ENCODE measurements at places on chromosomes 16 and 17. TPM values are rescaled to one million over a fixed set of nuclear protein-coding genes. Genes with fewer than 3 reads are reported as not detected.
A peak's percentile ranks its signal among the peaks of the same experiment; 100 is the strongest.

Gene TLCD2
- total RNA-seq, result 7.5 TPM

DNA sequence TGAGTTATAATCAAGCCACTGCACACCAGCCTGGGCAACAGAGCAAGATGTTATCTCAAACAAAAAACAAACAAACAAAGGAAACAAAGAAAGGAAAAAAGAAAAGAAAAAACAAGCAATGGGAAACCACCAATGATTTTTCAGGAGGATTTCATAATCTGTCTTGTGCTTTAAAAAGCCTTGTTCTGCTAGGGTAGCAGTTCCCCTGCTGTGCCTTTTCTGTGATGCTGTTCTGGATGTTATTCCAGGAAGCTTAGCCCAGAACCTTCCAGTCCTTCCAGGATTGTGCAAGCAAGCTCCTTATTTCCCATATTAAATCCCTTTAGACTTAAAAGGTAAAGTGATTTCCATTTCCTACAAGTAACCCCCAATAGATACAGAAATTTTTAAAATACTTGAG, 171.1 kb downstream of the ABCC12 start:
- DNase-seq, result peak; percentile 2

Gene TNRC6A
- 12.5 TPM for total RNA-seq

DNA sequence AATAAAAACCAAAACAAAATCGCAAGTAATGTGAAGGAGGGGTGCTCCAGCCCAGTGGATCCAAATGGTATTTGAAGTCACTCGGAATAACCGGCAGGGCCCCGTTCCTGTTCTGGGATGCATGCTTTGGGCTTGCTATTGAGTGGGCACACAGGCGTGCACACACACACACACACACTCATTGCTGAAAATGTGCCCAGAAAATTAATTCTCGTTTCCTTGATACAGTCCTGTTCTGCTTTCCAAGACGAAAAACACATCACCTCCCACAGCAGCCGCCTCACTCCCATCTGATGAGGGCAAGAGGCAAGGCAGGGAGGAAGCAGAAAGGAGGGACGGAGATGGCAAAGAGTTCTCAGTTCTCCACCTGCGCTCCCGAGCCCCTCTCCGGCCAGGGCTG, 62.2 kb upstream of the SDK2 start:
- no peak for DNase-seq

DNA sequence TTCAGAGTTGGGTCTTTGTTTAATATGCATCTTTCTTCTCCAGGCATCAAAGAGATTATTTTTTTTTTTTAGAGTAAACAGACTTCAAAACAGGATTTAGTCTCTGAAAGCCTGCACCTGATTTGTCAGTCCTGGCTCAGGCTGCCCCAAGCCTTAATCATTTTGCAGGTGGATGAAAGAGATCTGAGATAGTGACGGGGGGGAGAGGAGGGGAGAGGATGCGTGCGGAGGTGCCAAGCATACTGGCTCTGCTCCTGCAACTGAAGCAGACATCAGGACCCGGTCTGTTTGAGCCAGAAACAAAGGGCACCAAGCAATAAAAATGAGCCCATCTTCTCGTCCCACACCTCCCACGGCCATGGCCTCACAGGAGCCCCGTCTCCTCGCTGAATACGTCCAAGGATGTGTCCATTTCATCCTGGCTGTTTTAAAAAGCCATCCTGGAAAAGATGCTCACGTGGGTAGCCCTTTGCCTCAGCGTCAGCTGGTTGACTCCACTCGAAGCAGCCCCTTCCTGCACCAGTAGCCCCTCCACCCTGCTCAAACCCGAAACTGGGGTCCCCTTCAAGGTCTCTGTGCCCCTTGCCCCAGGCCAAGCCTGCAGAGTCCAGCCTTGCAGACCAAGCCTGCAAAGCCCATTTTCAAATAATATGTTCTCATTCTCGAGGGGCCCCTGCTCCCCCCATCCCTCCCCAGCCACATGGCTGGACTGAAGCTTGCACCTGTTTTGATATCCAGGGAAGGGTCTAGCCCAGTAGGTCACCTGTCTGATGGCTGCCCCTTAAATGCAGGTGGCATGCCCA, 84.8 kb upstream of the TNRC6C start:
- DNase-seq, result no peak

Gene LUC7L3
- total RNA-seq, result 41.9 TPM

GRCh38 chr16:65306722-65307121, 184.9 kb upstream of the CDH11 start:
- no peak for DNase-seq

GRCh38 chr16:51807551-51807950, 656.5 kb upstream of the SALL1 start:
- DNase-seq, result peak; percentile 57

- no peak for DNase-seq
These were observed 7.1 kb downstream of the IGSF6 start for GRCh38 chr16:21645261-21645721.

- DNase-seq, result peak; percentile 51
These were observed 106.3 kb upstream of the HSBP1 start for GRCh38 chr16:83701494-83701893.

Gene GRN
- 213 TPM for total RNA-seq

GRCh38 chr17:1179112-1179817, 516 bp downstream of the ABR start:
- no peak for DNase-seq

Gene KRT9
- total RNA-seq, result not detected

DNA sequence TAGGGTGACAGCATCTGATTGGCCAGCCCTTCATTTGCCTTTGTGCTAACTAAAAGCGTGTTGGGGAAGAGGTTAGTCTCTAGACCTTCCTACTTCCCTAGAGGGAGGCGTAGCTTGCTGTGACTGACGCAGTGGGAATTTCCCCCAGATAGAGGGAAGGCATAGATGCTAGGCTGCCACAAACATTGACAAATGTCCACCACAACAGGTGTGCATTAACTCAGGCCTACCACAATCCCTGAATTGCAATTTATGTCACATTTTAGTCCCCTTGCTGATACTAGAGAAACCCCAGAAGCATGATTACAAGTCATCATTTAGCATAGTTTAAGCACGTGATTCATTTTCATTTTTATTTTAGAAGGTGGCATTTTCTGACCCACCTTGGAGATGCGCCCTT, 76.3 kb upstream of the WSB1 start:
- DNase-seq, result no peak

- peak; percentile 37 for DNase-seq
These were observed 737 bp downstream of the NUDT16L1 start for GRCh38 chr16:4693956-4694641.

DNA sequence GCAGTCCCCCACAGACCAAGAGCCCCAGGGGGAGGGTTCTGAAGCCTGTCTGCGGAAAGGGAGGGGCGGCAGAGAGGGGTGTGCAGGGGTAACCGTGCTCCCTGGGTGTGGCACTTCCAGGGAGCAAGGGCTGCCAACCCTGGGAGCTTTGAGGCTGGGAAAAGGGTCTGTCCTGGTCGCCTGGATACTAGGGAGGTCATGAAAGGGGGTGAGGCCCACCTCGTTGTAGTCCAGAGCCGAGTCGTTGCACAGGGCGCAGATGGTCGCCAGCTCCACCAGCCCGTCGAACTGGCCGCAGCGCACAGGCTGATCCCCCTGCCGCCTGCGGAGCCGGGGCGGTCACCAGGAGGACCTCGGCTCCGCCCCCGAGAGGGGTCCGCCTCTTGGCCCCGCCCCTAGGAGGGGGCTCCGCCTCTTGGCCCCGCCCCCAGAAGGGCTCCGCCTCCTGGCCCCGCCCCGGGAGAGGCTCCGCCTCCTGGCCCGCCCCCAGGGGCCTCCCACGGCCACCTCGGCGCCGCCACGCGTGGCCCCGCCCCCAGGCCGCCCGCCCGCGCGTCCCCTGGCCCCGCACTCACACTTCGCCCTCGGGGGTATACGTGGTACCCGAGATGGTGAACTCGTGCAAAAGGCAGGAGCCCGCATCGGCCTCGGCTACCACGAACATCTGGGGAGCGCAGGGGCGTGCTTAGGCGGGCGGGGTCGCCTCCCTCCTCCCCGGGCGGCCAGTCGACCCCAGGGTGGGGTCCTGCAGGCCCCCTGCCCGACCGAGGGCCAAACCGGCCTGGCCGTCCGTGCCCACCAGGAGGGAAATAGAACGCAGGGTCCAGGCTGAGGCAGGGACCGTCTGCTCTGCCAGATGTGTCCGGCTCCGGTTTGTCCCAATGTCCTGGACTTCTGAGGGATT, 19.5 kb downstream of the ATP2A3 start:
- DNase-seq, result no peak

DNA sequence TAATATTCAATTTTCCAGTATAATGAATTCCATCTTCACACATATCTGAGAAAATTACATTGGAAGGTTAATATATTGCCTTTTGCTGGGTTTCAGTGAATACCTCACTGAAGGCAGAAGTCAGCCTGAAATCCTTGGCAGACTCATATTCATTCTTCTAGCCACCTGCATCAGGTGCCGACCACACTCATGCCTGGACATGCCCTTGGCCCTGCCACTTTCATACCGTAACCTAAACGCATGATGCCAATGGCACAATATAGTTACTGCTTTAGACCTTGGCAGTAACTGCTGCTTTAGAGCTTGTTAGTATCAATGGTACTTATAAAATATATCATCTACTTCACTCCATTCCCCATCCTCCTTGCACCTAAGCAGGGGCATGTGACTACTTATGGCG, 817.6 kb upstream of the CDH8 start:
- no peak for DNase-seq

Gene SPSB3
- 53.2 TPM for total RNA-seq

DNA sequence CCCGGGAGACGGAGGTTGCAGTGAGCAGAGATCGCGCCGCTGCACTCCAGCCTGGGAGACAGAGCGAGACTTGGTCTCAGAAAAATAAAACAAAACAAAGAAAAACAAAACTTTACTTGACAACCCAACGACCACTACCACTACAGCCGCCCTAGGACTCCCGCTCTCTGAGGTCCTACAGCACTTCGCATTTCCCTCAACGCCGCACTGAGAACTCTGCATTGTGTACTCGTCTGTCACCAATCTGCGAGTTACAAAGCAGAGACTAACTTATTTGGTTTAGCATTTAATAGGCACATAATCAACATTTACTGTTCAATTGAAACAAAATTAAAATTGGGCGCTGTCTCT, 479 bp upstream of the ZNF207 start:
- DNase-seq, result no peak

DNA sequence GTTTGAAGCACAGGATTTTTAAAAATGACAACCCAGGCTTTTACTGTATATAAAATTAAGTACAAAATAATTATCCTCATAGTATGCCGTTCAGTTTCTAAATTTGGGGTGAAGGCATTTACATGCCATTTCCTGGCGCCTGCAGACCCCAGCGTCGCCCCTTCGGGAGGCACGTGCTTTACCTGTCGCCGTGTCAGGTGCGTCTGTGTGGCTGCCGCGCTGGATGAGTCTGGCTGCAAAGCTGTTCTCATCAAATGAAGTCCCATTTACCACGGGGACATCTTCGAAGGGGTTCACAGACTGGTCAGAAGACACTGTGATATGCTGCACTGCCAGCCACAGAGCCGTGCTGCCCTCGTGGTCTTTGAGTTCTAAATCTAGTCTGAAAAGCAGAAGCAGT, 51.8 kb downstream of the CYB5D2 start:
- DNase-seq, result no peak

DNA sequence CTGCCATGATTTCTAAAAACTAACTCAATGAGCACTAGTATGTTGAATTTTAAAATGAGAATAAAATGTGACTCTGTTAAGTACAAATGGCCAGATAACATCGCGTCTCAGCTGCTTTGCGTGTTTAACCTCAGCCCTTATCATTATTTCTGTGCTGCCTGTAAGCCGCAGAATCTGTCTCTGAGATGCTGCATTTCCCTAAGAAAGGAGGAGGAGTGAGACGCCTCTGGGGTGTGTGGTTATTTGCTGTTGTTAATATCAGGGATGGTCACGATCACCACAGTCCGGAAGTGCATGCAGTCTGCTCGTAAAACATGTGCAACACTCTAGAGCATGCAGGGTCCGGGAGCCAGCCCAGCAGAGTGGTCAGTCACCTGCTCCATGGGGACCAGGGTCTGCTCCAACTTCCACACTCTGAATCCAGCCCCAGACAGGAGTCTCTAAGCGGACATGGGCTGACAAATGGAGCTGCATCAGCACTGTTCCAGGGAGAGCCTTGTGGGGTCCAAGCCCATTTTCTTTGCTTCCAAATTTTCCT, 342.5 kb downstream of the MAF start:
- no peak for DNase-seq
